SK-N-SH (cell line): ENCODE measurements at places on chromosomes 1 and 21. TPM values are rescaled to one million over a fixed set of nuclear protein-coding genes. Genes with fewer than 3 reads are reported as not detected.

The CFHR4 gene
- polyA plus RNA-seq = 0.03 TPM in 1 of 2 replicates, not detected in the other

GRCh38 chr1:78919150-78919549 is 87.4 kb downstream of the ADGRL4 start:
- no peak for DNase-seq

DNA sequence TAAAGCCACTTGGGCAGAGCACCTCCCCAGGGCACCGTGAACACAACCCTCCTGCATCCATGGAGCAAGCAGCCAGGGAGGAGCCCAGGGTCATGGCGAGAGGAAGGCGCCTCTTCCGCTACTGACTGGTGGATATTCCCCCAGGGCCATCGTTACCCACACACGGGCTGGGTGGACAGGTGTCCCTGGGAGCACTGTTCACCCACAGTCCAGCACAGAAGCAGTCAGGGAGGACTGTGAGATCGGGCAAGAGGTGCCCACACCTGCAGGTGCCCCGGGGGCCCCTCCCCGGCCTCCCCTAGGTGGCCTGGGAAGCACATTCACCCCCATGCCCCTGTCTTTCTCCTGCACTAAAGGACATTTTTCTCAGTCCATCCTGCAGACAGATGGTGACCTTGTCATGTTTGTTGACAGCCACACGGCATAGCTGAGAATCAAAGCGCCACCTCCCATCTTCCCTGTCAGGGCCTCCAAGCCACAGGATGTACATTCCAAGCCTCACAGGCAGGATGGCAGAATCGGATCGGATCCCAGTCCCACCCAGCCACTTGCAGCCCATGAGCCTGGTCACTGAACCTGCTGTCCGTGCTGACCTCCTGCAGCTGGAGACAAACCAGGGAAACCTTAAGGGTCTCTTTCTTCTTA is 160.2 kb downstream of the PRDM16 start:
- no peak for DNase-seq

The CDC42BPA gene
- polyA plus RNA-seq = 6.8 and 8.8 TPM in 2 replicates

- DNase-seq = peak; percentile 79
Measured at GRCh38 chr1:151790940-151791651, 796 bp upstream of the TDRKH start.

The LCE1A gene
- not detected in 2 replicates for polyA plus RNA-seq

- no peak for DNase-seq
Measured at GRCh38 chr1:170134521-170134920, 11.2 kb upstream of the NTMT2 start.

The HSD11B1 gene
- polyA plus RNA-seq = 0.23 and 0.37 TPM in 2 replicates

The GJA5 gene
- polyA plus RNA-seq = not detected in 2 replicates

DNA sequence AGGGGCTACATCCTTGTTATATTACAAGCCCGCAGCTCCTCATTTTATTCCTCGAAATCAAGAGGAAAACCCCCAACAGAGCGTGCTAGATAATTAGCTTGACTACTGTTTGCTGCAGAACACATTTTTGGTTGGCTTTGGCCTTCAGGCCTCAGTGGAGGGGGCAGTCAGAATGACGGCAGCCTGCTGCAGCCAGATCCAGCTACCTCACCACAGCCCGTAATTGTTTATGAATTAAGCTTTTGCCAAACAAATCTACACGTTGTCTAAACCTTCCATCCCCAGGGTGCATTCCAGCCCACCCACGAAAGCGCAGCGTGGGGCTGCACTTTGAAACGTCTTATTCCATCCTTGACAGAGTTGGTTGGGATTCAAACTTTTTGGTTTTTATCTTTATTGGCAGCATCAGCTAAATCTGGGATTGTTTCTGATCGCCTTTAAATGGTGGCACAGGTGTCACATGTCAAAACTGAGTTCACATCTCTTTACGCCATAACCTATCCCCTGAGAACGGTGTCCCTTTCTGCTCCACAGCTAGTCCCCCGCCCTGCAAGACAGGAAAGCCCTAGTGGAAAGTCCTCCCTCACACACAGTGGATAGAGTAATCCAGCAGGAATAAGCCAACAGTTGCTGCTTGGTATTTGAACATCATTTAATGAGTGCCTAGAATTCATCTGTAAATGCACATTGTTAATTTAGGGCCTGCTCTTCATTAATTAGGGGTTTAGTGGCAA is 195.5 kb downstream of the LMO4 start:
- DNase-seq = no peak

- DNase-seq = no peak
Measured at GRCh38 chr1:47650205-47650604, 212.4 kb downstream of the FOXD2 start.

The RXRG gene
- polyA plus RNA-seq = not detected in 2 replicates

DNA sequence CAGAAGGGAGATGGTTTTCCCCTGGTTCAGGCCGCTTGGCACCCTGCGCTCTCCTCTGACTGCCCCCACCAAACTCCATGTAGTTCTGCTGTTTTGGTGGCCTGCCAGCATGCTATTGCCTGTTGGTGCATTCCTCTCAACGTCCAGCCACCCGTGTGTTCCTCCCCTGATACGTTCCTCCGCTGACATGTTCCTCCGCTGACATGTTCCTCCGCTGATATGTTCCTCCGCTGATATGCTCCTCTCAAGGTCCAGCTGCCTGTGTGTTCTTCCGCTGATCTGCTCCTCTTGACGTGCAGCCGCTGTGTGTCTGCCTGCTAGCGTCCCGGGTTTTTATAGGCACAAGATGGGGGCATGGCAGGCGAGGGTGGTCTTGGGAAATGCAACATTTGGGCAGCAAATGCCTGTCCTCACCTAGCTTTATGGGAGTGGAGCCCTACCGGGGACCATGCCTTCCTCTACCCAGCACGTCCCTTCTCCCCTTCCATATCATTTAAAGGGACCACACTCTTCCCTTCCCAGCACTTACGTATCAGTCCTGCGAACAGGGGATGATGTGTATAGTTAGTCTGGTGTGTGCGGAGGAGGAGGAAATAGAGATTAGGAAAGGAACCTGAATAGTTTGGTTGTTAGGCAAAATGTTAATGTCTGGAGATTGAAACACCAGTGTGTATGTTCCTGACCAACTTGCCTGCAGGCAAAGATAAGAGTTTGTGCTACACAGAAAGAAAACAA is 40.6 kb upstream of the PLA2G5 start:
- no peak for DNase-seq

DNA sequence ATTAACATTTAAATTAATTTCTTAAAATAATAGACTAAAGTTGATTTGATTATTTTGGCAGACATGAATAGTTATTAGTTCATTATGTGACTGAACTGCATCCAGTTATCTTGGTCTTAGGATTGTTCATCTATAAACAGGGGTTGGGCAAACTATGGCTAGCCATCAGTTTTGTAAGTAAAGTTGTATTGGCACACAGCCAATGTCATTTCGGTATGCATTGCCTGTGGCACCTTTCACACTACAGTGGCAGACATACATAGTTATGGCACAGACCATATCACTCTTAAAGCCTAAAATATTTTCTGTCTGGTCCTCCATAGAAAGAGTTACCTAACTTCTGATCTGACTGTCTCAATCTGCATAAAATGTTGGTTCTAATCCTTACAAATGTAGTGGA is 27.2 kb downstream of the ADGRL2 start:
- DNase-seq = no peak

The CALML6 gene
- polyA plus RNA-seq = 0.87 and 1.3 TPM in 2 replicates

The HRNR gene
- polyA plus RNA-seq = not detected in 2 replicates

DNA sequence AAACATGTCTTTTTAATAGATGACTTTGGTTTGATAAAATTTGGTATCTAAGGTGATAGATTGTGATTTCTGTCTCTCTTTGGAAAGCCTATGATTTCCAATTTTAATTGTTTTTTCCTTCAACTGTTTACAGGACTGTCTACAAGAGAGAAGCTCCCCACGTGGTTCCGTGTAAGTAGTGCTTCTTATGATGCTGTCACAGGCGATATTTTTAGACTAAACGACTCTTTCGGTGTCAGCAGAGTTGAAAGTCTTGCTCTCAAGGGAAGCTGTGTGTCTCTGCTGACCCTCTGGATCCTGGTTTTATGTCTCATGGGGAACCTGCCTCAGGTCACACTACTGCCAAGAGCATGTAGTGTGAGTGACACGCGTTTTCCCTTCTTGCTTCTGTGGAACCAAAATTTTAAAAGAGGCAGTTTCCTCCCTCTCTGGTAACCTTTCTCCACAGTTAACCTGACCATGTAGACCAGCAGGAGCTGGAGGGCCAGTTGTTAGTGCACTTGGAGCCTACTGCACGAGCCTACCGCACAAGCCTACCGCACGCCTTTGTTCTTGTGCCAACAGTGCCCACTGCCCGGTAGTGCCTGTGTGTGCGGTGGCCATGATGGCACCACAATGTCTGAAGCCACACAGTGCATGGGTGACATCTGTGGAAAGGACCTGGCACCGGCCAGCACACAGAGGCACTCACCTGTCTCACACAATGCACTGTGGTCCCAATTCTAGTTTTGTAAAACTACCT is 91.9 kb downstream of the PCBP3 start:
- DNase-seq = no peak

DNA sequence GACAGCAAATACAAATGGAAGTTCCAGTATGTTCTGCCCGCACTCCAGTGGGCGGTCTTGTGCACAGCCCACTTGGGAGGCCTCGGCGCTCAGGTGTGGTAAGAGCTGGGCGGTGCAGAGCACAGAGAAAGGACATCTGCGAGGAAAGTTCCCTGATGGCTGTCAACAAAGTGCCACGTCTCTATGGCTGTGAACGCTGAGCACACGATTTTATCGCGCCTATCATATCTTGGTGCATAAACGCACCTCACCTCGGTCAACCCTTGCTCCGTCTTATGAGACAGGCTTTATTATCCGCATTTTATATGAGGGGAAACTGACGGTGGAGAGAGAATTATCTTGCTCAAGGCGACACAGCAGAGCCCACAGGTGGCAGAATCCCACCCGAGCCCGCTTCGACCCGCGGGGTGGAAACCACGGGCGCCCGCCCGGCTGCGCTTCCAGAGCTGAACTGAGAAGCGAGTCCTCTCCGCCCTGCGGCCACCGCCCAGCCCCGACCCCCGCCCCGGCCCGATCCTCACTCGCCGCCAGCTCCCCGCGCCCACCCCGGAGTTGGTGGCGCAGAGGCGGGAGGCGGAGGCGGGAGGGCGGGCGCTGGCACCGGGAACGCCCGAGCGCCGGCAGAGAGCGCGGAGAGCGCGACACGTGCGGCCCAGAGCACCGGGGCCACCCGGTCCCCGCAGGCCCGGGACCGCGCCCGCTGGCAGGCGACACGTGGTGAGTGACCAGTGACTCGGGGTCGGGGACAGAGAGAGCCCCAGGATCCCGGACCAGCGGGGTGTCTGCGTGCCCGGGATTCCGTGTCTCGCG is at the start of gene IL12RB2:
TSS of gene IL12RB2 (plus strand) at position 623 of the 810 bp plus-strand sequence. CDS start 12,496 bp downstream, outside the sequence.
- DNase-seq = peak; percentile 85

- no peak for DNase-seq
Measured at GRCh38 chr1:32743380-32744070, 41.0 kb upstream of the SYNC start.

- no peak for DNase-seq
Measured at GRCh38 chr1:201214886-201215285, 24.3 kb downstream of the IGFN1 start.

DNA sequence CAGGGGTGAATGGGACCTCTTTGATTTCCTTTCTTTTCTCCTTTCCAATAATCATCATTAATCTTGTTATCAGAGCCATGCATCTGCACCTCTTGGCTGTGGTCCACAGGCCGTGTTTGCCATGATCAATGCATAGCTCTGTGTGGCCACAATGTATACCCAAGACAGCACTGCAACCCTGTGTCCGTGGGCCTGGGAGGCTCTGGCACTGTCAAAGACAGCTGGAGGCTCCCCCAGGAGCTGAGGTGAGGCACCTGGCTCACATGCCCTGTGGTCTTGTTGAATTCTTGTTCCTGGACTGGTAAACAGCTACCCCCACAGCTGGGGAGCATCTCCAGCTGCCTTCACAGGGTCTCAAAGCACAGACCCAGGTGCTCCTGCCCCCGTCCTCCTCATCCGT is 67.2 kb upstream of the SELENON start:
- no peak for DNase-seq

The MYOG gene
- polyA plus RNA-seq = not detected in 2 replicates

GRCh38 chr1:212683357-212683722 is 16.3 kb downstream of the BATF3 start:
- DNase-seq = no peak

The LCE2B gene
- not detected in 2 replicates for polyA plus RNA-seq

- DNase-seq = no peak
Measured at GRCh38 chr1:17978016-17978415, 129.6 kb upstream of the IGSF21 start.

- DNase-seq = no peak
Measured at GRCh38 chr1:18343581-18343980, 137.1 kb upstream of the KLHDC7A start.

The NMNAT2 gene
- polyA plus RNA-seq = 0.06 and 0.07 TPM in 2 replicates

The INSRR gene
- polyA plus RNA-seq = 0.20 and 0.63 TPM in 2 replicates

- DNase-seq = no peak
Measured at GRCh38 chr1:224217655-224218623, 34.9 kb downstream of the DEGS1 start.

DNA sequence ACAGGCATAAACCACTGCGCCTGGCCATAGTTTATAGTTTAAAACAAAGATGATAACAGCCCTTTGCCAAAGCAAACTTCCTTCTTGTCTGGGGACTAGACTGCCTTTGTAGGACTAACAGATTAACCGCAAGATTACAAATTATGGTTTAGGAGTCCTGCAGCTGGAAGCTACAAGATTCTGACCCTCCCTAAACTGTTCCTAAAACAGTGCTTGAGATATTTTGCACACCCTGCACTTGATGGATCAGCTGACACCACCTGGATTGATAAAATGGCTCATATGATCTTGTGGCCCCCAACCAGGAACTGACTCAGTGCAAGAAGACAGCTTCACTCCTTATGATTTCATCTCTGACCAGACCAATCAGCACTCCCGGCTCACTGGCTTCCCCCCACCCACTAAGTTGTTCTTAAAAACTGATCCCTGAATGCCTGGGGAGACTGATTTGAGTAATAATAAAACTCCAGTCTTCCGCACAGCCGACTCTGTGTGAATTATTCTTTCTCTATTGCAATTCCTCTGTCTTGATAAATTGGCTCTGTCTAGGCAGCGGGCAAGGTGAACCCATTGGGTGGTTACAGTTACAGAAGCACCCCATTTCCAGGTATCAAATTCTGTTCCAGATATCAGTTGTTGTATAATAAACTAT is 13.8 kb upstream of the RNF11 start:
- DNase-seq = no peak

- no peak for DNase-seq
Measured at GRCh38 chr1:40382108-40382460, 8.6 kb downstream of the SMAP2 start.

The ZNF669 gene
- polyA plus RNA-seq = 3.3 and 3.7 TPM in 2 replicates

GRCh38 chr1:24123611-24124010 is 11.7 kb upstream of the MYOM3 start:
- no peak for DNase-seq
